Endothelial cell (in vitro differentiated cells): ENCODE measurements at places on chromosomes 12 and 14. TPM values are rescaled to one million over a fixed set of nuclear protein-coding genes. Genes with fewer than 3 reads are reported as not detected.
A peak's percentile ranks its signal among the peaks of the same experiment; 100 is the strongest.

GRCh38 chr14:54673193-54674045 is 106.5 kb downstream of the SAMD4A start:
- H3K4me1 ChIP-seq = peaks cover 8% of the 10 kb centered on the region
- no peak overlapping the region for H3K27ac ChIP-seq
- no peak overlapping the region for H3K4me3 ChIP-seq
- DNase-seq = no peak
- no peaks in the 10 kb centered on the region for H3K36me3 ChIP-seq

- peaks cover 9% of the 10 kb centered on the region for H3K36me3 ChIP-seq
- H3K4me1 ChIP-seq = peaks cover 7% of the 10 kb centered on the region
- H3K4me3 ChIP-seq = no peak overlapping the region
These were observed 27.8 kb downstream of the SMCO2 start for GRCh38 chr12:27474344-27474743.

The ZFC3H1 gene
- 42.8 TPM for total RNA-seq

DNA sequence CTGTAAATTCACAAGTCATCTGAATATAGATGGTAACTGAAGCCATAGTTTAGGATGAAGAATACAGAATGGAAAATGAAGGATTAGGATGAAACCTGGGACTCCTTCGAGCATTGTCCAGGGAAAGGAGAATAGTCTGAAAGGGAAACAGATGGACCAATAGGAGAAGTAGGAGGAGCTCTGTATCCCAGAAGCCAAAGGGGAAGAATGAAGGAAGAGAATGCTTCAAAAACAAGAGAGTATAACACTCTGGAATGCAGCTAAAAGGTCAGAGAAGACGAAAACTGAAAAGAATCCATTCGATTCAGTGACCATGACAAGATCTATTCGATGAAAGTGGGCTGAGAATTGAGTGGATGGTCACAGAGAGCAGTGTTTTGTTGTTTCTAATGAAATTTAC is 1.0 kb downstream of the GMFB start:
- peak overlapping the region; percentile 97 for H3K4me3 ChIP-seq
- H3K27ac ChIP-seq = peak overlapping the region; percentile 86
- H3K27me3 ChIP-seq = peaks cover 9% of the 10 kb centered on the region
- H3K36me3 ChIP-seq = peaks cover 26% of the 10 kb centered on the region
- DNase-seq = no peak
- H3K4me1 ChIP-seq = peaks cover 39% of the 10 kb centered on the region

The LMNTD1 gene
- total RNA-seq = not detected

- H3K27me3 ChIP-seq = no peaks in the 10 kb centered on the region
- peaks cover 5% of the 10 kb centered on the region for H3K4me1 ChIP-seq
- no peak overlapping the region for H3K4me3 ChIP-seq
- H3K27ac ChIP-seq = no peak overlapping the region
These were observed 33.0 kb upstream of the SLC5A8 start for GRCh38 chr12:101243074-101243473.

DNA sequence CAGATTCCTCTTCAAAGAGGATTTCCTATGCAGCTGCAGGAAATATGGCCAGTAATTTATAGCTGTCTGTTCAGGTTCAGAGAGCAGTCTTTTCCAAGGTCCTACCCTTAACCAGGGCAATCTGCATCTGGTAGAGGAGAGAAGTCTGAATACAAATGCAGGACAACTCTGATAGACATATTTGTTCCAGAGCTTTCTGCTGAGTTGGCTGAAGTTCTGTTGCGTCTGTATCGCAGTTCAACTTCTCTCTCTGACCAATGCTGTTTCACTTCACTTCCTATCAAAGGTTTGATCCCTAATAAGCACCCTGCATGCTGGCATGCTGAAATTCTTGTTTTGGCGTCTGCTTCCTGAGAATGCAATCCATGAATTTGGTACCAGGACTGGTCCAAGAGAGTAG is 14.0 kb upstream of the CCDC91 start:
- no peak for DNase-seq
- peaks cover 17% of the 10 kb centered on the region for H3K4me1 ChIP-seq
- peaks cover 1% of the 10 kb centered on the region for H3K27me3 ChIP-seq
- H3K36me3 ChIP-seq = no peaks in the 10 kb centered on the region
- H3K27ac ChIP-seq = no peak overlapping the region
- H3K4me3 ChIP-seq = no peak overlapping the region

DNA sequence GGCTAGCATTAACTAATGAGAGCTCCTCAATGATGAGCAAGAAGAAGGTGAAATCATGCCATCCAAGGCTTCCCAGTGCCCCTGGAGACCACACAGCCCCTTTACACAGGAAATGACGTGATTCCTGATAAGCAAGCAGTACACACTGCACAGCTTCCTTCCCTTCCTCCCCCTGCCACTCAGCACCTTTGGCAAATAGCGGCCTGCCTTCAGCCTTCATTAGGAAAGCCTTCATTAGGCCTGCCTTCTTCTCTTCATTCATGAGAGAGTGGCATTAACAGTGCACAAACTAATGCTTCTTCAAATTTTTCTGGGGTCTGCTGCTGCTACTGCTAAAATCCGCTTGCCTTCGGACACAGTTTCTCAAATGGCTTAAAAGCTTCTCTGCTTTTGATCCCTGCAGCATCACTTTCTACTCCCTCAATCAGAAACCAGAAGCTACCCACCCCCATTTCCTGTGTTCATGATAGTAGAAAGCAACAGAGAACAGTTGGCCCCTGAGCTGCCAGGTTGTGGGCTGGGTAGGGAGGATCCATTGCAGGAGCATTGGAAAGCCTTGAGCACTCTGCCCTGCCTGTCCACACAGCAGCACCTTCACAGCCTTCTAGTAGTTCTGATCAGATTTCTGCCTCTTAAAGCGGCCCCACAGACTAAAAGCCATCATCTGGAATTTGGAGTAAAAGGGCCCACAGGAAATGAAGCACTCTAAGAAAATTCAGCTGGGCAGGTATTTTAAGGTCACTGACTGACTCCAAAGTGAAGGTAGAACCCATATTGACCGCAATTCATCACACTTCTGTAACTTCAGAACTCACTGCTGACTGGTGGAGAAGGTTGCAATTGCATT is 103.8 kb upstream of the ETV6 start:
- H3K27me3 ChIP-seq = peaks cover 9% of the 10 kb centered on the region
- peak overlapping the region; percentile 76 for H3K27ac ChIP-seq
- no peak overlapping the region for H3K4me3 ChIP-seq
- no peak for DNase-seq
- no peaks in the 10 kb centered on the region for H3K36me3 ChIP-seq

DNA sequence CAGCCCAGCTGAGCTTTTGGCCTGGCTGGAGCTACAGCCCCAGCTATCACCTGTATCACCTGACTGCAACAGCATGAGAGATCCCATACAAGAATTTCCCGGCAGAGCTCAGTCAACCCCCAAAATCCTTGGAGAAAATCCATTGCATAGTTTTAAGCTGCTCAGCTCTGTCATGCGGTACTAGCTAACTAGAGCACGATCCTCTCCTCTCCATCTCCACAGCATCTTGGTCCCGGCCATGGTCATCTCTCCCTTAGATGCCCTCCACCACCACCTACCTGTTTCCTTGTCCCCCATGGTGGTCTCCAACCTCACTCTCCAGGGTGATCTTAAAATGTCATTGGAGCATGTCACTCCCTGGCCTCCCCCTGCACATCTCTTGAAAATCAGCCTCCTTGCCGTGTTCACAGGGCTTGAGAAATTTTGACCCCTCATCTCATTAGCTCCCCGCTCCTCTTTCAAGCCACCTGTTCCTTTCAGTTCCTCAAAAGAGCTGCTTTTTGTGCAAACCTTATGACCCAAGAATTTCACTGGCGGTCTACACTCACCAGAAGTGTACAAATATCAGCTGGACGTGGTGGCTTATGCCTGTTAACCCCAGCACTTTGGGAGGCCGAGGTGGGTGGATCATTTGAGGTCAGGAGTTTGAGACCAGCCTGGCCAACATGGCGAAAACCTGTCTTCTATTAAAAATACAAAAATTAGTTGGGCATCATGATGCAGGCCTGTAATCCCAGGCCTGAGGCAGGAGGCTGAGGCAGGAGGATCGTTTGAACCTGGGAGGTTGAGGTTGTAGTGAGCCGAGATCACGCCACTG is 8.1 kb upstream of the CLMN start:
- H3K27ac ChIP-seq = no peak overlapping the region
- no peak for DNase-seq
- peaks cover 3% of the 10 kb centered on the region for H3K36me3 ChIP-seq

The TIGAR gene
- 21.9 TPM for total RNA-seq

DNA sequence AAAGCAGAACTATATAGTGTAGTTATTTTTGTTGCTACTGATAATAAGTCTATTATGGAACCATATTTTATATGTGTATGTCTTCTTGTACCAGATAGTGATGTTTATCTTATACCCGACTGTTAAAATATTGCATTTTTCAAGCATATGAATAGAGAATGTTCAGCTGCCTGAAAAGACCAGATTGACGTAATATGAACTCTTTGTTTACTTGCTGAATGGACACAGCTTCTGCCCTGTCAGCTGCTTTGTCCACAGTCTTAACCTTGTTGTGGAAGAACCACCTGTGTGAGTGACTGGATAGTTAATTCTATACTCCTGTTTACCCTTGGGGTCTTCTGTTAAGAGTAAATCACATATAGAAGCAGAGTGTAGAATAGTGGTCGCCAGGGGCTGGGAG is 109.3 kb downstream of the LGR5 start:
- no peaks in the 10 kb centered on the region for H3K36me3 ChIP-seq
- no peaks in the 10 kb centered on the region for H3K27me3 ChIP-seq
- H3K27ac ChIP-seq = no peak overlapping the region
- H3K4me3 ChIP-seq = no peak overlapping the region
- DNase-seq = no peak
- H3K4me1 ChIP-seq = no peaks in the 10 kb centered on the region

DNA sequence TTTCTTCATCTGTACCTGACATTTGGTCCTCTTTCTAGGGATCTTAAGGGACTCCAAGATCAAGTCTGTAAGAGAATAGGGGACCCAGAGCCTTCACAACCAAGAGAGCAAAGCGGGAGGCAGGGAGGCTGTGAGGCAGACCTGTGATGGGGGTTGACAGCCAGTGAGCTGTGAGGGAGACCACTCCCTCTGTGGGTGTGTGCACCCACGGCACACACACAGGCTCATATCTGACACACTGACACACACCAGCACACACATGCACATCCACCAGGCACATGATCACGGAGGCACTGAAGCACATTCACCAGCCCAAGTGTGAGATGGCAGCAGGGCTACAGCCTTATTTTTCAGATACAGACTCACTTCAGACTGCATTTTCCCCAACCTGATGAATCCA is 55.2 kb downstream of the SPTB start:
- peaks cover 26% of the 10 kb centered on the region for H3K4me1 ChIP-seq
- no peaks in the 10 kb centered on the region for H3K36me3 ChIP-seq
- DNase-seq = no peak
- H3K27ac ChIP-seq = no peak overlapping the region
- H3K27me3 ChIP-seq = peaks cover 5% of the 10 kb centered on the region

- peaks cover 8% of the 10 kb centered on the region for H3K4me1 ChIP-seq
- no peaks in the 10 kb centered on the region for H3K36me3 ChIP-seq
- H3K27ac ChIP-seq = no peak overlapping the region
- H3K4me3 ChIP-seq = no peak overlapping the region
These were observed 149.0 kb downstream of the CAPZA3 start for GRCh38 chr12:18886962-18887361.

The AMN gene
- not detected for total RNA-seq

DNA sequence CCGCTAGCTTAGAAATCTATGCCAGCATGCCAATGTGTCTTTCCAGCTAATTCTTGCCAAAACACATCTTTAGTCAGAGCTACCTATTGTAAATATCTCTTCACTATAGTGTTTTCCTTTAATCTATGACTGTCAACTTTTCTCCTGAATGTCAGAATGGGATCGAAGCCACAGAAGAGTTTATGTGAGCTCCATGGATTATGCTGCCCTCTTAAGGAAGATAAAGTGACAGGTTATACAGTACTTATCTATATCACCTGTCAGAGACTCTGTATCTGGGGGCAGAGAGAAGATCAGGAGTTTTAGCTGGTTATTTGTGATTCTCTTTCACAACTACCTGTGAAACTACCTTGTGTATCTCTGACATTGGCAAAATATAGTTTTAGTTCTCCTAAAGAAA is 204.3 kb upstream of the SEL1L start:
- H3K4me3 ChIP-seq = no peak overlapping the region
- no peaks in the 10 kb centered on the region for H3K4me1 ChIP-seq
- no peaks in the 10 kb centered on the region for H3K27me3 ChIP-seq
- no peaks in the 10 kb centered on the region for H3K36me3 ChIP-seq
- no peak overlapping the region for H3K27ac ChIP-seq

DNA sequence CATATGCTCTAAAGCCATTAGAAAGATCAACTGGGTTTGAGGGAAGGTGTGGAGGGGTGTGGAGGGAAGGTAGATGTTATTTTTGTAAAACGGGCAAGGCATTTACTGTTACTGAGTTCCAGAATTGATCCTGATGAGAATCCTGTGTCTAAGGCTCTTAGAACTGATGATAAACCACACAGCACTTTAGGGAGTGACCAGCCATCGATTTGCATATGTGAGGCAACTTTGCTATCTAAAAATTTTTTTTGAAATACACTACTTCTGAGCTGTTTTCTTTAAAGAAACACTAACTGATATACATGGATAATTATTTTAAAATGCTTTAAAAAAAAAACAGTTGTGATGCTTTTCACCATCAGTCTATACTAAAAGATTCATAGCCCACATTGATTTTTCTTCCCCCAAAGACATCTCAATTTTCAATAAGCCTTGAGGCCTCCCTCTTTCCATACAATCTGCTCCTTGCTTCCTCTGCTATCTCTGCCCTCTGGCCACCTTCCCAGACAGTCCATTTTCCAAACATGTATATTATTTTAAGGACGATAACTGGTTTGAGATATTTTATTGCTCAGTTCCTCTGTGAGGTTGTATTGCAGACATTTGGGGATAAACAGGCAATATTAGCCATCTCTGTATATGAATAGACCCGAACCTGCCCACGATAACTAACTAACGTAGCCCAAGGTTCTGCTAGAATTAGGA is 265.9 kb downstream of the EFCAB11 start:
- no peaks in the 10 kb centered on the region for H3K27me3 ChIP-seq
- no peak overlapping the region for H3K27ac ChIP-seq
- peaks cover 3% of the 10 kb centered on the region for H3K4me1 ChIP-seq
- no peak for DNase-seq
